ENCODE measurements at places on chromosomes 4 and X.

- DNase-seq, result no peak
Observed at GRCh38 chr4:82758701-82759685, 39.6 kb downstream of the SCD5 start.

DNA sequence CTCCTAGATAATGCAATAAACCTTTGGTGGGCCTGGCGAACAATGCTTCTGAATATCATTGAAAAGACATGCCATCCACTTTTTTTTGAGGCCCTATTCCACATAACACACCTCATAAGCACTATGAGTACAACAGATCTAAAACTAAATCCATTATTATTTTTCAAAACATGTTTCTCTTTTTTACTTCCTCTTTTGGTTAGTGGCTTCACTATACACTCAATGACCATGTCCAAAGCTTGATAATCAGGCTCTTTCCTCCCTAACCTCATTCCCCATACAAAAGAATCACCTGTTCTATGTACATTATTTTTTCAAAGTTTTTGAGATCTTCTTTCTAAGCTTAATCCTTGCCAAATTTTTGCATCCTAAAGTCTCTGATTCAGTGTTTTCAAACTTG, 20.4 kb upstream of the NPY2R start:
- DNase-seq, result no peak

DNA sequence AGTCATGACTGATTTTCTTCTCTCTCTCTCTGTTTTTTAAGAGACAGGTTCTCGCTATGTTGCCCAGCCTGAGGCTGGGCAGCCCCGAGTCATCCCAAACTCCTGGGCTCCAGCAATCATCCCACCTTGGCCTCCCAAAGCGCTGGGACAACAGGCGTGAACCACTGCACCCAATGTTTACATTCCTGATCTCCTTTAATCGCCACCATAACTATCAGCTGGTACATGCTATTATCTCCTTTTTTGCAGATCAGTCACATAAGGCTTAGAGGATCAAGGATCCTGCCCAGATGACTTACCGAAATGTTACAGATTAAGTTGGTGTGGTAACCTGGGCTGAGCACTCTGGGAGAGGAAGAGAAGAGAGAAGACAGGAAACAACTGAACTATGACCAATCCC, 1.5 kb upstream of the USP46 start:
- DNase-seq, result no peak

- DNase-seq, result no peak
Observed at GRCh38 chrX:19731307-19731820, 156.0 kb downstream of the SH3KBP1 start.
